ENCODE measurements at places on chromosomes 6 and 20.

DNA sequence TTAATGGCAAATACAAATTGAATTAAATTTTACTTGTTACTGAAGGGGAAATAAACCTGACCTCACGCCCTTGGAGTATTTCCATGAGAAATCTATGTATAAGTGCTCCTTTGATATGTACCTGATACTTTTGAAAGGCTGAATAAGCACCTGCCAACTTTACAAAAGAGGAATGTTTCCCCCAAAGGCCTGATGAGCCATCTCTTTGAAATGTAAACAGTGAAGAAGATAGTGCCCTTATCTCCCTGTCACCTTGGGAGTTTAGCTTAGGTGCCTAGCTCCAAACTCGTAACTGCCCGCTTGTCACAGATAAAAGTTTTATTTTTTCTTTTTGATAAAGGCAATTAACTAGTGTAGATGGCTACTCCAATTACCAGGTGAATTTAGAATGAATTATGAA is 1.1 kb upstream of the ZNF343 start:
- peak; percentile 83 for DNase-seq

DNA sequence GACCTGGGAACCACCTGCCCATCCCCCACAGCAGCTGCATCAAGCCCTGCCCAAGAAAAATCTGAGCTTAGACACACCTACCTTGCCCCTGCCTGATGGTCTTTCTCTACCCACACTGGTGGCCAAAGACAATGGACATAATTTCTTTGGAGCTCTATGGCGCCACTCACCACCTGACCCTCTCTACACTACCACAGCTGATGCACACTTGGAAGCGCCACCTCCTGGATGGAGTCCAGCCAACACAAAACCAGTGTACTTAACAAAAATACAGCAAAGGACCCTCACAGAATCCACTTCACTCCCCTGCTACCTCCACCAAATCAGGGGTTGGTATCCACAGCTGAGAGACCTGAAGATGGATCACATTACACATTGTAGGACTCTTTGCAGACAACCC is 39.7 kb upstream of the CLVS2 start:
- DNase-seq = peak; percentile 11

DNA sequence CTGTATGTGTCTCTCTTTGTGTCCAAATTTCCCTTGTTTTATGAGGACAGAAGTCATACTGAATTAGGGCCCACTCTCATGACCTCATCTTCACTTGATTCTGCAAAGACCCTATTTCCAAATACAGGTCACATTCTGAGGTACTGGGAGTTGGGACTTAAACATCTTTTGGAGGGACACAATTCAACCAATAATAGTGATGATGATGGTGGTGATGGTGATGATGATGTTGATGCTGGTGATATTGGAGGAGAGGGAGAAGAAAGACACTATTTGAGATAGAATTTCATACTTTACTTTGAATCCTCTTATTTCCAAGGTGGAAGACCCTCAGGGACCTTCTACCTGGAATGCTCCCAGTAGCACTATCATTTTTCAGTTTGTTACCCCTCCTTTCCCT is 21.2 kb upstream of the KCNK5 start:
- no peak for DNase-seq

GRCh38 chr6:108432792-108433191 is 127.9 kb upstream of the FOXO3 start:
- peak; percentile 16 for DNase-seq

DNA sequence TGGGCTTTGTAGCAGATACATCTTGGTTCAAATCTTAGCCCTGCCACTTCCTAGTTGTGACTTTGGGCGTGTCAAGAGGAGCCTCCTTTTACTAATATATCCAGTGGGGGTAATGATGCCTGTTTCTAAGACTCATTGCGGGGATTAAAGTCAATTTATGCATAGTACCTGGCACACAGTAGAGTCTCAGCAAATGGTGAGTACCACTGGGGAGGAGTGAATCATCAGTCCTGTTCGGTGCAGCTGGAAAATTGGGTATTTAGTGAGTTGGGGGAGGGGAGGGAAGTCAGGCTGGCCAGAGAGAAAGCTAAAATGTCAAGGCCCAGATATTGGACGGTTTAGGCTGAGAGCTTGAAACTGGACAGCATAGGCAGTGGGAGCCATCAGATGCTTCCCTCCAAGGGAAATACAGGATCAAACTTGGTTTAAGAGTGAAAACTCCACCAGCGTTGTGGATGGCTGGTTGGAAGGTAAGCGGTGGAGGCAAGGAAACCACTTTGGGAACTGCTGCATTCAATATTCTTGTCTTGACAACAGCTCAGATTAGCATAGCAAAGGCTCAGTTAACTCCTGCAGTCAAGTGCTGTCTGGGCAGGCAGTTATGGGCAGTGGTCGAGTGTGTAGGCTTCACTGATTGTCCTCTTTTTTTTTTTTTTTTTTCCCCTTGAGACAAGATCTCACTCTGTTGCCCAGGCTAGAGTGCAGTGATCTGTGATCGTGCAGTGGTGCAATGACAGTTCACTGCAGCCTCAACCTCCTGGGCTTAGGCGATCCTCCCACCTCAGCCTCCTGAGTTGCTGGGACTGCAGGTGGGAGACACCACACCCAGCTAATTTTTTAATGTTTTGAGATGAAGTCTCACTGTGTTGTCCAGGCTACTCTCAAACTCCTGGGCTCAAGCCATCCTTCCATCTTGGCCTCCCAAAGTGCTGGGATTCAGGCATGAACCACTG is 12.9 kb downstream of the PPP1R16B start:
- no peak for DNase-seq

DNA sequence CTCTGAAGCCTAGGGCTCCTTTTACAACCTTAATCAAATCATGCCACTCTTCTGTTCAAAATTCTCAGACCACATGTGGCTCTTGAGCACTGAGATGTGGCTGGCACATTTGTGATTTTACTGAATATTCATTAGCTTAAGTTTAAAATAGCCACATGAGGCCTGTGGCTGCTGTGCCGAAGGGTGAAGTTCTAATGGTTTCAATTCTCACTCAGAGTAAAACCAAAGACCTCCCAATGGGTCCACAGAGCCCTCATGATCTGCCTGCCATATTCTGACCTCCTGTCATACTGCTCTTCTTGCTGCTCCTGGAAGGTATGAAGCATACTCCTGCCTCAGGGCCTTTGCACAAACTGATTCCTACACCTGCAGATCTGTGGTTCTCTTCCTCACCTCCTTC is 7.8 kb upstream of the CST3 start:
- DNase-seq = no peak

- no peak for DNase-seq
Observed at GRCh38 chr6:110421749-110422443, 6.5 kb upstream of the DDO start.

GRCh38 chr6:26270486-26270861 is 94.5 kb upstream of the BTN3A2 start:
- no peak for DNase-seq

- no peak for DNase-seq
Observed at GRCh38 chr6:154797857-154798256, 64.6 kb downstream of the SCAF8 start.

GRCh38 chr6:132142308-132142707 is 191.1 kb upstream of the CCN2 start:
- DNase-seq = no peak

- no peak for DNase-seq
Observed at GRCh38 chr6:76634695-76635094, 562.2 kb upstream of the IMPG1 start.

DNA sequence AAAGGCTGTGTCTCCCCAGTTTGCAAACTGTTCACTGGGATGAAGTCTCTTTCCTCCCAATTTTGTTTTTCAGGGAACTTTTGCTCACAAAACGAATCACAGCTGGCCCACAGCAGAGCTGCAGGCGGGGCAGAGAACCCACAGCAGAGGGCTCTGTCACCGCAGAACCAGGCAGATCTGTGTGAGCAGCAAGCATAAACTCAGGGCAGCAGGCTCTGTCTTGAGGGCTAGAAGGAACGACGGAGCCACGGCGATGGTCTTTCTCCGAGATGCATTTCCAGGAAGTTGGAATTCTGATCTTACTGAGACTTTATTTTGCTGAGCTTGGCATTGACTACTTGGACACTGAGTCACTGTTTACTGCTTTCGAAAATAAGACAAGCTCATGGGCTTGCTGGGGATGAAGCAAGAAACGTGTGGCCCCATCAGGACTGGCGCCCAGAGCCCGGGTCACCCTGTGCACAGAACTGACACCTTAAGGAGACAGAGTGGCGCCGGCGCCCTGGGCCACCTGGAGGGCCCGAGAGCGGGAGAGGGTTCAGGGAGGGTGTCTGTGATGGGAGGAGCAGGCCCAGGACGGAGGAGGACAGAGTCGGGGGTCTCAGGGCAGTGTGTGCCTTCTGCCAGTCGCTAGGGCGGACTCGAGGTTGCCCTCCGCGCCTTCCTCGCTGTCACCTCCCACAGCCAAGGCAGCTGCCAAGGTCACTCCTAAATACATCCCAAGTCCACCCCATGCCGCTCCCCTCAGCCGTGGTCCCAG is 106.3 kb upstream of the NXT1 start:
- DNase-seq = no peak

DNA sequence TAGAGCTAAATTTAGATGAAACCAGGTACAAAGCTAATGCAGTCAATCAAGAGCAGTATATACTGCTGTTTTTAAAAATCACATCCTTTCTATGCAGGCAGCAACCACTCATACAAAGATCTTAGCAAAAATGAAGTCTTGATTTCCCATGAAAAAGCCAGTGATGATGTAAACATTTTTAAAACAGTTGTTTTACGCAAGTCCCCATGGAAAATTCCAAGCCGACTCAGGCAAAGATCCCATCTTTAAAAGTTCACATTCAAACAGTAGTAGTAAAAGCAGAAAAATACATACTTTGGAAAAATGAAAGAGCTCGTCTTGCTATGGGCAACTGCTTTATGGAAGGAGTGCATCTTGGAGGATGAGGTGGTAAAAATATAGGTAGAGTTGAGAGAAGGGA is 84.0 kb downstream of the RCAN2 start:
- no peak for DNase-seq

DNA sequence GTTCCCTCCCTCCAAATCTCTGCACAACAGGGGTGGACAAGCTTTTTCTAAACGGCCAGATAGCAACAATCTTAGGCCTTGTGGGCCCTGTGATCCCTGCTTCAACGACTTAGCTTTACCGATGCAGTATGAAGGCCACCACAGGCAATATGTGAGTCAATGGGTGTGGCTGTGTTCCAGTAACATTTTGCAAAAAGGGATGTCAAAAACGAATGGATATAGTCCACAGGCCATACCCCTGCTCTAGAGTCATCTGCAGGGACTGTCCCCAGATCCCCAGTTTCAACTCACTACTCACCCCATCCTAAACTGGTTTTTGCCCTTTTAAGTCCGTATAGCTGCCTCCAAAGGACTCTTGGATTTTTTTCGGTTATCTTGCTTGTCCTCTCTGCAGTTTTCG is 34.4 kb downstream of the ECT2L start:
- DNase-seq = no peak

DNA sequence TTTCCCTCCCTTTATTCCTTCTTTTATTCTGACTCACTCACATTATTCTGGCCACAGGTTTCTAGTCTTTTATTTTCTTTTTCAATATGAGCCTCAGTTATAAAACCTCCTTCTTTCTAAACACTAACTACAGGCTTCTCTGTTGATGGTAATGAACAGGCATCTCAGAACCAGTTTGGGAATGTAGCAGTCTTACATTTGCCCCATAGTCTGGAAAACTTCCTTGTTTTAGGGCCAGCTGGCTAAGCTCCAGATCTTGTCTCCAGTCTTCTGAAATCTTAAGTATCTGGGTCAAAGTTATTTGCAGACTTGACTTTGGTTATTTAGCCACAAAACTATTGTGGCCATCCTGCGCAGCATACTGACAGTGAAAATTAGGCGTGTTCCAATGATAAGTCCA is 97.0 kb upstream of the MAN1A1 start:
- no peak for DNase-seq

DNA sequence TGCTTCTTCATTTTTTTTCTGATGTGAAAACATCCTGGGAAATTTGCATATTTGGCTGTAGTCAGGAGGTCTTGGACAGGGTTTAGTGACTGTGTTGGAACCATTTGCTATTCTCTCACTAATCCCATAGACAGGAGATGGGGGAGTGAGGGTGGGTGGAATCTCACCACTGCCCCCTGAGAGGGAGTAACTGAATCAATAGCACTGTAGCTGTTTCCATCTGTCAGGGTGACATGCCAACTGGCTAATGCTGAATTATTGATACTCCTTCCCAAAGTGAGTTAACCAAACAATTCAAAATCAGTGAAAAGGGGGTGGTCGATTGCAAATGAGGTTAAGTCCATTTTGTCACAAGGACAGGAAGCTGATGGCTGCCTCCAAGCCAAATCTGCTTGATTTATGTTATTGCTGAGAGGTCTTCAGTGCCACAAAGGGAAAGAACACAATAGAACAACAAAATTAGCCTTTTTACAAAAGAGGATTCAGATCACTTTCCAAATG is 55.1 kb upstream of the B3GAT2 start:
- no peak for DNase-seq

- peak; percentile 69 for DNase-seq
Observed at GRCh38 chr20:52923123-52923937, 48.8 kb upstream of the TSHZ2 start.

GRCh38 chr6:11183761-11184362 is 48.6 kb downstream of the NEDD9 start:
- DNase-seq = no peak

DNA sequence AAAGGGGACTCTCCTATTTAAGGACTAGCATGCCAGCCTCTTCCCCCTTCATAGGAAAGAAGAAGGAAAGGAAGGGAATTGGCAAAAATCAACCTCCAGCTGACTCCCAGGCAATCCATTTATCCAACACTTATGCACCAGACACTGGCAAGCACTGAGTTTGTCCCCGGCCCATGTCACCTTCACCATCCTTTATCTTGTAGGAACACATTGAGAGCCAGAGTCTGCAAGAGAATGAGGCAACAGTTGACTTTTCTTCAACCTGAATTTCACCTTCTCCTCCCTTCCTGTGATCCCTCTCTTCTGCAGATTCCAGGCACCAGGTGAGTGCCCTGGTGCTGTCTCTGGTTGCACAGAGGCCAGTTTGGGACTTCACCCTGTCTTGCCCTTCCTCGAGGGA is 264.3 kb upstream of the ECI2 start:
- no peak for DNase-seq

- DNase-seq = no peak
Observed at GRCh38 chr20:15807271-15807670, 766.0 kb downstream of the KIF16B start.

DNA sequence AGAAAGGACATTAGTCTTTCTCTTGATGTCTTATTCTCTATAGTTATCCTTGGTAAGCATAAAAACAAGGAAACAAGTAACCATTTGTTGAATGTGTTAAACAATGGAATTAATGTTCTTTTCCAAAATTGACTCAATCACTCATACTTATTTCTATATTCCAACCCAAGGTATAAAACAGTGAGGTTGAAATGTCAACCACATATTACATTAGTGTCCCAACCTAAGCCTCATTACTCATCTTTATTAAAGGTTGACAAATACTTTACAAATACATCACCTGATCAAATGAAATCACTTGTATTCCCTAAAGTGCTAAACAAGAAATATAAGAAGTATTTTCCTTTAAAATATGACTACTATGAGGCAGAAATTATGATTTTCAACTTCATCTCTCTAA is 100.5 kb downstream of the ASCC3 start:
- no peak for DNase-seq

- no peak for DNase-seq
Observed at GRCh38 chr6:15480525-15480924, 182.3 kb downstream of the DTNBP1 start.

- no peak for DNase-seq
Observed at GRCh38 chr6:162921510-162922040, 193.8 kb downstream of the PACRG start.

Data from mesendoderm (in vitro differentiated cells).